ENCODE measurements at places on chromosomes 6 and 20.

DNA sequence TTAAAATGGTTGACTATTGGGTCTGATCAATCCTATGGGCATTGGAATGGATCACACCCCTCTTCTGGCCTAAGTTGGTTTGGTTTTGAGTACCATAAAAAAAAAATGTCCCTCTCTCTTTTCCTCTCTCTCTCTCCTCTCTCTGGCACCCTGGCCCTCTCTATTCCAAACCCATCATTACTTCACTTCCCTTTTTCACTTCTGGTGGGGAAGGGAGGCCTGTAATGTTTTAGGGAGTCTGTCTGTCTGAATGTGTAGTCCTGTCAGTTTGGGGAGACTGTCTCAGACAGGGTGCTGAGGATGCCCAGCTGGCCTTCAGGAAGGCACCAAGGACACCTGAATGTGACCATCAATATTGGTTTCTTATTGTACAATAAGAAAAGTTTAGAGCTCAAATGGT is 165.8 kb downstream of the CD24 start:
- no peak for DNase-seq

- no peak for DNase-seq
These were observed 133.4 kb upstream of the DTNBP1 start for GRCh38 chr6:15796130-15796771.

GRCh38 chr6:9801249-9801754 is 613.6 kb downstream of the TFAP2A start:
- DNase-seq: no peak

DNA sequence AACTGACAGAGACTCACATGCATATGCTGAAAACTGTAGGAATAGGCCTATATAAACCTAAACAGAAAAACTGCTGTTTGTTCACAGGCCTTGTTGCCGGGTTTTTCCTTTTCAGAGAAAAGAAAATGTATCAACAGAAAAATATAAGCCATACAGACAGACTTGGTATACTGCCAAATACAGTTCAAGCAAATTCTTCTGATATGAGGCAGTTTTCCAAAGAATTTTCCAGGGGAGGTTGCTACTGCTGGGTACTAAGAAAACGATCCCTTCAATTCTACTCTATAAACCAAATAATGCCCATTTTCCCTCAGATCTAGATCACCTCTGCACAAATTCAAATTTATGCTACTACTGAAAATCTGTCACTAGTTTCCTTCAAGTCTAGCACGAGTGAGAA is 59.4 kb downstream of the ME1 start:
- DNase-seq: no peak

- DNase-seq: no peak
These were observed 8.1 kb downstream of the CRISP3 start for GRCh38 chr6:49736017-49736508.

DNA sequence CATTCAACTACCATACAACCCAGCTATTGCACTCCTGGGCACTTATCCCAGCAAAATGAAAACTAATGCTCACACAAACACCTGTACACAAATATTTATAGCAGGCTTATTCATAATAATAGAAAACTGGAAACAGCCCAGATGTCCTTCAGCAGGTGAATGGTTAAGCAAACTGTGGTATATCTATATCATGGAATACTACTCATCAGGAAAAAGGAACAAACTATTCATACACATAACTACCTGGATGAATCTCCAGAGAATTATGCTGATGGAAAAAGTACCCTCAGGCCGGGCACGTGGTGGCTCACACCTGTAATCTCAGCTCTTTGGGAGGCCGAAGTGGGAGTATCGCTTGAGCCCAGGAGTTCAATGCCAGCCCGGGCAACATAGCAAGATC is 3.8 kb upstream of the BLTP3A start:
- no peak for DNase-seq

DNA sequence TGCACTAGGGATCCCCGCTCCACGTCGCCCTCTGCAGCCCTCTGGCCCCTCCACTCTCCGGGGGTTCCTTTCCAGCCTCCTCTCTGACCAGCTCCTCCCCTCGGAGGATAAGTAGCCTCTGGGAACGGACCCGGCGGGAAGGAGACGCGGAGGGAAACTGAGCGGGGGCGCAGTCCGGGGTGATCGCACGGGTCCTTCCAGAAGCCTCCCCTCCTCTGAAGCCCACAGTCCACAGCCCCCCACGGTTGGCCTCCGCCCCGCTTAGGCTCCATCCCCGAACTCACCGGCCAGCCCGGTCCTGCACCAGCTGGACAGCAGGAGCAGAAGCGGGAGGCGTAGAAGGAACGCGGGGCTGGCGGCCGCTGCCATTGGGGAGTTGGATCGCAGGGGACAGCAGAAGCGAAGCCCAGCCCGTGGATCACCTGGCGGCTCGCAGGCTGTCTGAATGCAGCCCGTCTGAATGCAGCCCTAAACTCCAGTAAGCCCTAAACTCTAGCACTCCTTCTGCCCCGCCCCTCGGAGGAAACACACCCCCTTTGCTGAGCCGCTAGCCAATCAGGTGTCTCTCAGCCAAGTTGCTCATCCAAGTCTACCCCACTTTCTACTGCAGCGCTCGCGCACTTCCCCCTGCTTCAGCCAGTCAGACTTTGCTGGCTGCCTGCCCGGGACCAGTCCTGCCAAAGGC is at the start of gene RAET1G:
TSS of gene RAET1G (minus strand) at position 480 of the 685 bp plus-strand sequence. CDS start at position 369, 111 bp downstream.
- DNase-seq: peak; percentile 79

DNA sequence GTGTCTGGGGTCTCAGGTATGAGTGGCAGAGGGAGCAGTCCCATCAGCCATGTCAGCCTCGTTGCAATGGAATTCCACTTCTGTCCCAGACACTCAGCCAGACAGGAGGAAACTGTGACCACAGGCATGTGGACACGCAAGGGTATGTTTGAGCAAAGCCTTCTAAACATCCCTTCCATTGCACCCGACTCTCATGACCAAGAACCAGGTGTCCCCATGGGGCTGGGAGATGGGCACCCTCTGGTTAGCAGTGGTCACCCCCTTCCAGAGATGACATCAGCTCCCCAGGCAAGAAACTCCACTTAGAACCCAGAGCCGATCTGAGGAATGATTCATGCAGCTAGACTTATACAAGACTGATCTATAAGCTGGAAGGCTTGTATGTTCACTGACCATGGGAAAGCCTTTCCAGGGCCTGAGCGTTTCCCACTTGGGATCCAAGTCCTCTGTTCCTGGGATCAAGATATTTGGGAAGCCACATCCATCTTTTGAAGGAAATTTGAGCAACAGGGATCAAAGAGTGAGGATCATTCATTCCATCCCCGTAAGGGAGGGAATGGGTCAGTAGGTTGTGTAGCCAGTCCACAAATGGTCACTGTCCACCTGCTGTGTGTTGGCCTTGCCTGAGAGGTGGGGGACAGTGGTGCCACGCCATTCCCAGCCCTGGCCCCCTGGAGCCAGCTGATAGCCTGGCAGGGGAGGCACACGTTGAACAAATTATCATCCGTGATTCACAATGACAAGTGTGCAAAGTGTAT is 3.9 kb upstream of the MRGBP start:
- no peak for DNase-seq

DNA sequence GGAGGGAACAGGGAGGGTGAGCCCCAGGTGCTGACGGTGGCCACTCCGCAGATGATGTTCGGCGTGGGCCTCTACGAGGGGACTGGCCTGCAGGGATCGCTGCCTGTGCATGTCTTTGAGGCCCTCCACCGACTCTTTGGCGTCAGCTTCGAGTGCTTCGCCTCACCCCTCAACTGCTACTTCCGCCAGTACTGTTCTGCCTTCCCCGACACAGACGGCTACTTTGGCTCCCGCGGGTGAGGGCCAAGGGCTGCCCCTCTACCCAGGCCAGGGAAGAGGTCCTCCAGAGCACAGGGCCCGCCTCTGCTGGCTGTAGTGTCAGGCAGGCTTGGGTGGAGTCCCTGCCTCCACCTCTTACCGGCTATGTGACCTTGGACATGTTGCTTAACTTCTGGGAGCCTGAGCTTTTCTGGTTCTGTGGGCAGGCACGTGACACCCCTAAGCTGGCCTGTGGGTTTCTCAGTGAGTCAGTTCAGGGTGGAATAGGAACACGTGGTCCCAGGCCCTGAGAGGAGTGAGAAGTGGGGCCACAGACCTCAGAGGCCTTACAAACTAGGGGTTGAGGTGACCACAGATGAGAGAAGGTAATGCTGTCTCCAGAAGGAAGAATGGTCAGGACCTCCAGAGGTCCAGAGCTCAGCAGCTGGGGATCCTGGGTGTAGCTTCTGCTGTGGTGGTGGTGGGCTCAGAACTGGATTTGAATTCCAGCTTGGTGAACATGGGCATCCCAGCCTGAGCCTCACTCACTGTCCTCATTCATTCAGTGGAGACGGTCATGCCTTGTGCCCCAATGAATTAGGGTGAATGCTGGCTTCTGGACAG is 11.9 kb downstream of the PCIF1 start:
- no peak for DNase-seq

GRCh38 chr20:9705722-9706476 is 133.0 kb downstream of the PAK5 start:
- no peak for DNase-seq

GRCh38 chr20:47191956-47192355 is 164.5 kb downstream of the ZMYND8 start:
- no peak for DNase-seq

GRCh38 chr20:61437280-61438206 is 185.5 kb downstream of the CDH4 start:
- no peak for DNase-seq

DNA sequence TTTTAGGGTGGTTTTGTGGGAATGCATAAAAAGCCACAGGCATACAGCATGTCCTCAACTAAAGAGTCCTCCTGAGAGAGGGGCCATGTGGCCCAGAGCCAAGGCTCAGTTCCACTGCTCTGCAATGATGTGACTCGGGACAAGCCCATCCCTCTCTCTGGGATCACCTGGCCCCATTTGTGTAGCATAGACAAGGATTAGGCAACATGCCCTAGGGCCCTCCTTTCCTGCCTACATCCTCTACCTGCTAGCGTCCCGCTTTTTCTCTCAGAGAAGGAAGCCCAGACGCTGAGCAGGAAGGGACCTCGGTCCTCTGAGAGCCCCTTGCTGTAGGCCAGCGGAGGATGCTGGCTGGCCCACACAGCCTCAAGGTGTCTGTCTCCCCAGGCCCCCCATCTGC is 8.8 kb downstream of the TGM2 start:
- no peak for DNase-seq

GRCh38 chr20:61135968-61136367 is 116.1 kb upstream of the CDH4 start:
- no peak for DNase-seq

- DNase-seq: no peak
These were observed 33.1 kb upstream of the ASF1A start for GRCh38 chr6:118860880-118861279.

DNA sequence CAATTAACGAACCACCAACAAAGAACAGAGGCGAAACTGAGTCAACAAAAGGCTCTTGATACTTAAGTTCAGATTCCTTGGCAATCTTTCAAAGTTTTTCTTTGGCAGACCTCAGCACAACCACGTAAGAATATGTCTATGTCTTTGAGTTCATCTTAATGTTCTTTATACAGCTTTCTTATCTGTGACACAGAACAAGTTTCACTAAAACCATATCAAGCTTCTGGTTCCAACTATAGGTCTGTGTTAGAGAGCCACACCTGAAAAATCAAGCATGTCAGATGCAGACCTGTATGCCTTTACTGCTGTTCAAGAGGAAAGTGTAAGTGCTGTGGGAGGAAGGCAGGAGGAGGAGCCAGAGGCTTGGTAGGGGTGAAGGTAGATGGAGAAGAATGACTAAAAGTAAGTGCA is 271.3 kb downstream of the KHDC1L start:
- no peak for DNase-seq

- no peak for DNase-seq
These were observed 30.8 kb downstream of the FBXO30 start for GRCh38 chr6:145783796-145784195.

- no peak for DNase-seq
These were observed 265.2 kb downstream of the BMP7 start for GRCh38 chr20:57001126-57001767.

DNA sequence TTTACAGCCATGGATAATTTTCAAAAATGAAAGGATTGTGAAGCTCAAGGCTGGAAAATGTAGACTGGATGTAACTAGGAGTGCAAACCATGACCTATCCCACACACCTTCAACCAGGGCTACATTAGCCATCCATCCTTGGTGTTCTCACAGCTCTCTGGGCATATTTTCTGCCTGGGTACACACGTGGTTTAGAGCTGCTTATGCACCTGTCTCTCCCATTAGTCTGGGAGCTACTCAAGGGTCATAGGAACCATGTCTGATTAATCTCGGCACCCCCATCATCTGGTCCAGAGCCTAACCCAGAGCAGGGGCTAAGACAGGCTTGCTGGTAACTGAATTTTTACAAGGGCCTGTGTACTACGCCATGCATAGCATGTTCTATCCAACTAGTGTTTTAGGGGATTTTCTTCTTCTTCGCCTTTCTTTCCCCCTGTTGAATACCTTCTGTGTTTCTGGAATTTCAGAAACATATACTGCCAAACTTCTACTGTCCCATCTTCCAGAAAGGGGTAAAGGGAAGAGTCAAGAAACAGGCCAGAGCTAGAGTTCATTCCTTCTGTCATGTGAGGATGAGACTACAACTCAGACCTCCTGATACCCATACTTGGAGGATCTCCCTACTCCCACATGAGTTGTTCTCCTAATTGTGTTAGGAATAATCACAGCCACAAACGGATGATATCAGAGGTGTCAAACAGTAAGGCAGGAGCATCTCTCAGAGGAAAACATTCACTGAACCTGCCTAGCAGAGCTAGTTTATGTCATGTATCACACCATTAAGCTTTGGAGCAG is 25.4 kb upstream of the FAM83C start:
- no peak for DNase-seq

DNA sequence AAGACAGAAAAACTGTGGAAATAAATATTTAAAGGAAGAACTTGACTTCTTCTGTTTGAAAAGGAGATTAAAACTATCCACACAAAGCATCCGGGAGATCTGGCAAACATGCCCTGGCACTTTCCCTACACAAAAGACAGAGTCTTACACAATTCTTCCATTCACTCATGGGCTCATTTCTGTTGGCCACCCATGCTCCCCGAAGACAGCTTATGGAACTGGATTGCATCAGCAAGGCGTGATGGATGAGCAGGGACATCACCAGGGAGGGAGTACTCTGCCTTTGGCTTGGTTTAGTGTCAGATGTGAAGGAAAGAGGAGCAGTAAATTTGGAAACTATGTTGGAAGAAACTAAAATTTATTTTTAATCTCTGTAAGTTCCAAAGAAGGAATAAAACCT is 379.3 kb downstream of the CD109 start:
- no peak for DNase-seq

- no peak for DNase-seq
These were observed 11.2 kb upstream of the MRPS18A start for GRCh38 chr6:43698584-43699349.

DNA sequence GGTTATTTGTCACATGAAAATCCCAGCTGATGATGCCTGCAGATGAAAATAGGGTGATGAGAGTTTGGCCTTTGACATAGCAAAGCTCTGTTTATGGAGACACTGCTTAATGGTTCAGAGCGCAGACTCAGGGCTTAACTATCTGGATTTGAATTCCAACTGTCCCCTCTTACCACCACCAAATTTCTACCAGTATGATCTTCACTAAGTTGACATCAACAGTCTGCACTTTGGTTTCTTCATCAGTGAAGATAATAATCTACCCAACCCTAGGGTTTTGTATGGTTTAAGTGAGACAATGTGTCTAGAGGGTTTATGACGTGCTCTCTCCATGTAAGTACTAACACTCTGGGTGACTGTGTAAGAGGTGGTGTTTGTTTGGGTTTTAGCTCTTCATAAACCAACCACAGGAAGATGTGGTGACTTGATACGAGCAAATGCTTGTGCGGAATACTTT is 151.4 kb upstream of the TNFAIP3 start:
- DNase-seq: no peak

GRCh38 chr20:43755851-43756250 is 29.0 kb upstream of the GTSF1L start:
- no peak for DNase-seq

All from GDM1 (cell line).